ENCODE measurements at places on chromosomes 3 and 15.

DNA sequence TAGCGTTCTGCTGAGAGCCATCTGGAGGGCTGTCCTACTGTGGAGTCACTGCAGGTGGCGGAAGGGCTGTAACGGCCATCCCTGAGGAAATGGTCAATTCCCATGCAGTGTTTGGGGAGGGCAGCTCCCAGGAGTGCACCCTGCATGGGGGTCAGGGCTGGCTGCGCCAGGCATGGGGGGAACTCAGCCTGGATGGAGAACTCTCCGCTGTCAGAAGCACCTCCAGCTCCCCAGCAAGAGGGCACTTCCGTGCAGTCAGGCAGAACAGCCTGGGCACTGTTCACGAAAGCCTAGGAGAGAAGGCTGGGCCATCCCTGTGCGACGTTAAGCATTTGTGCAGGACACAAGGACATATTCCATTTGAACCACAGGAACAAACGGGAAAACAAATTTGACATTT lies 105.2 kb downstream of the LRIG1 start:
- DNase-seq, result no peak

DNA sequence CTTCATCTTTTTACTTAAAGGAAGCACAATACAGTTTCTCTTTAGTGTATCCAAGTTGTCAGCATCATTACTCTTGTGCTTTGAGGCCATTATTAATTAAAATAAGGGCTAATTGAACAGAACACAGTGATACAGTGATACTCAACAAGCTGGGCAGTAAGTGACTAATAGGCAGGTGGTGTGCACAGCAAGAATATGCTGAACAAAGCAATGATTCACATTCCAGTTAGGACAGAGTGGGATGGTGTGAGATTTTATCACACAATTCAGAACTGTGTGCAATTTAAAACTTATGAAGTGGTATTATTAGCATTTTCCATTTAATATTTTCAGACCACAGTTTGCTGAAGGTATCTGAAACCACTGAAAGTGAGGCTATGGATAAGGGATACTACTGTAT lies 116.9 kb downstream of the PLOD2 start:
- no peak for DNase-seq

- no peak for DNase-seq
These were observed 128.3 kb downstream of the ATP10A start for GRCh38 chr15:25734680-25735355.

GRCh38 chr3:177513815-177514610 lies 316.7 kb upstream of the TBL1XR1 start:
- DNase-seq, result no peak

DNA sequence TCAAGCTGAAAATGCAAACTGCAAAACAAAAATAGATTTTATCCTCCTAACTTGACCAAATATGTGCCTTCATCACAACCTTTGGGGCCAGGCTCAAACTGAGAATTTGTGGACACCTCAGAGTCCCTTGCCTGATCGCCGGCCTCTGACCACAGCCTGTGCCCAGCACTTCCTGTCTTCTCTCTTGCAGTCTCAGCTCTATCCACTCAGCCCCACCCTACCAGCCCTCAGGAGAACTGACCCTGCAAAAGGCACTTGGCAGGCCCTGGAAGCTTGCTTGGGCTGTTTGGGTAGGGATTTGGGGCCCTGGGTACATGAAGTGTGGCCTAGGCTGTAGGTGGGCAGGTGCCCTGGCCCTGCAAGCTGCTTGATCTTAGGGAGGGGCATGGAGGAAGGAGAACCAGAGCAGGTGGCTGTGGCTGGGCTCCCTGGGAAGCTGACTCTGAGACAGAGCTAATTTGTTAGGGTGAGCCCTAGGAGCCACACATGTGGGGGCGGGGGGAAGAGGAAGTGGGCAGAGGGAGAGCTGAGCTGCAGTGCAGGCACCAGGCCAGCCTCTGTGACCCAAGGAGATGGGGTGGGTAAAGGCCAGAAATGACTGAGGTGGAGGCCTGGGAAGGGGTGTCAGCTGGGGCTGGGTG lies 8.6 kb downstream of the CLEC3B start:
- DNase-seq, result peak; percentile 62

DNA sequence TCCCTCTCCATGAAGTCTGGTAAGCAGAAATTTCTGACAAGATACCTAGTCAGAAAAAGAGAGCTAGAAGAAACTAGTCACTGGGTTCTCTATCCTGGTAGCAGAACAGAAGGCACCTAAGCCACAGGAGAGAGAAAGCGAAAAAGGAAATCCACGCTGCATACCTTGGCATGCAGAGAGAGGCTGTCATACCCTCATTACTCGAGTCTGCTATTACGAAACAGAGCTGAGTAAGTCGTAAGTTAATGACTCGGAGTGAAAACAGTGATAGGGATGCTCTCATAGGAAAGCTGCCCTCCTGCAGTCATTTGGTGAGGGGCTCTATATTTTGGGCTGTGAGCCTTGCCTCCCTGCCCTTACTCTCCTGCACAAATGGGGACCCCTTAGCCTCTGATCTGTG lies 16.2 kb downstream of the CLRN1 start:
- DNase-seq, result no peak

DNA sequence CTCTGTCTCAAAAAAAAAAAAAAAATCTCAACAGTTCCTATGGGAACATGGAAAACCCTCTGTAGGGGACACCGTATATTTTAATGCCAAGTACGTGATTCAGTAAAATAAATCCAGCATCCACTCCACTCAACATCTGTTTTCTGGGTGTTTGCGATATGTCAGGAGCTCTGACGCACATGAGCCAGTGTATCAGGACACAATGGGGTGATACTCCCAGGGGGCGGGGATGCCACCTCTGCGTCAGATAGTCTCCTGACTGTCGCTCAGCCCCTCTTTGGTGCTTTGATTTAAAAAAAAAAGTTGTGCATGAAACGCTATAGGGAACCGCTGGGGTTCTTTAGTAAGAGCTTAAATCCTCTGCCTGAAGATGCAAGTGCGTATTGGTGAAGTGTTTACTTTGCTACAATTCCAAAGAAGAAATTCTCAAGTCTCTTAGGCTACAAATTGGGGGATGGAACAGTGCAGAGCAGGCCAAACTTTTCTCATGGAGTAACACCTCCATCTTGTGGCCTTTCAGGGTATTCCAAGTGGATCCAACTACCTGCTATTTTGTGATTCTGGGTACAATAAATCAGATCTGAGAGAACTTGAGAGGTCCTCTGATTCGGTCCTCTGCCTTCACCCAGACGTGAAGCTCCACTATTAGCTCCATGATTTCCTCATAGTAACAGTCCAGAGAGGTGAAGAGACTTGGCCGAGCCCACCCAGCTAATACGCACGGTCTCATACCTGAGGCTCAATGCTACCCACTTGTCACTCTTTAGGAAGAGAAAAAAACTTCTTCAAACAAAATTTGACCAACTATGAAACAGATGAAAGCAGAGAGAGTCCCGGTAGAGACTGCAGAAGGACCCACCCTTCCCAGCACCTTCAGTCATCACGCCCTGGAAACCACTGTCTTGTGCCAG lies 9.3 kb upstream of the NR2E3 start:
- DNase-seq, result no peak

GRCh38 chr3:24496529-24497482 lies 2.2 kb upstream of the THRB start:
- no peak for DNase-seq

DNA sequence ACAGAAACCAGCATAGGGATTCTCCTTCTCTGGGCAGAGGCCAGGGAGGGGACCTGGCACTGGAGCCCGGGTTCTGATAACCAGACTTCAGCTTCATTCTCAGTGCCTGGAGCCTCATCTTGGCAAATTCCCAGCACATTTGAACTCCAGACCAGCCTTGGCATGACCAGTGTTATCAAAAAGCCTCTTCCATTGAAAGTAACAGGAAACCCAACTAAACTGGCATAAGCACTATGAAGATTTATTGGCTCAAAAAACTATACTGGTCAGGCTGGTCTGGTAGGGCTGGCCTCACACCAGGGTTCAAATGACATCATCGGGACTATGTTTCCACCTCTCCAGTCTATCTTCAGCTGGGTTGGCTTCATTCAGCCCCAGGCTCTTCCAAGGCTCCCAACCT lies 48.1 kb upstream of the THUMPD3 start:
- no peak for DNase-seq

Measured in bone marrow (tissue), 2 donors.